ENCODE measurements at places on chromosomes 1 and 21.

- DNase-seq = no peak
Measured at GRCh38 chr1:15399710-15400109, 10.0 kb upstream of the EFHD2 start.

- no peak for DNase-seq
Measured at GRCh38 chr1:220338759-220339158, 66.5 kb upstream of the RAB3GAP2 start.

DNA sequence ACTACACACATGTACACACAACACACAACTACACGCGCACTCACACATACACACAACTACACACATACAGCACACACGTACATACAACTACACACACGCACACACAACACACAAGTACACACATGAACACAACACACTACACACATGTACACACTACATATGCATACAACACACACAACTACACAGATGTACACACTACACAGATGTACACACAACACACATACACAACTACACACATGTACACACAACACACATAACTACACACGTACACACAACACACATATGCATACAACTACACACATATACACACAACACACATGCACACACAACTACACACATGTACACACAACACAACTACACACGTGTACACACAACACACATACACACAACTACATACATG is 318.6 kb downstream of the CAMTA1 start:
- no peak for DNase-seq

GRCh38 chr21:46195595-46196195 is 11.4 kb upstream of the SPATC1L start:
- DNase-seq = no peak

GRCh38 chr1:37656881-37657280 is 22.2 kb upstream of the RSPO1 start:
- no peak for DNase-seq

GRCh38 chr1:228006034-228006785 is 588 bp upstream of the WNT3A start:
- no peak for DNase-seq
